ENCODE measurements at places on chromosomes 11 and 22.
A peak's percentile ranks its signal among the peaks of the same experiment; 100 is the strongest.

DNA sequence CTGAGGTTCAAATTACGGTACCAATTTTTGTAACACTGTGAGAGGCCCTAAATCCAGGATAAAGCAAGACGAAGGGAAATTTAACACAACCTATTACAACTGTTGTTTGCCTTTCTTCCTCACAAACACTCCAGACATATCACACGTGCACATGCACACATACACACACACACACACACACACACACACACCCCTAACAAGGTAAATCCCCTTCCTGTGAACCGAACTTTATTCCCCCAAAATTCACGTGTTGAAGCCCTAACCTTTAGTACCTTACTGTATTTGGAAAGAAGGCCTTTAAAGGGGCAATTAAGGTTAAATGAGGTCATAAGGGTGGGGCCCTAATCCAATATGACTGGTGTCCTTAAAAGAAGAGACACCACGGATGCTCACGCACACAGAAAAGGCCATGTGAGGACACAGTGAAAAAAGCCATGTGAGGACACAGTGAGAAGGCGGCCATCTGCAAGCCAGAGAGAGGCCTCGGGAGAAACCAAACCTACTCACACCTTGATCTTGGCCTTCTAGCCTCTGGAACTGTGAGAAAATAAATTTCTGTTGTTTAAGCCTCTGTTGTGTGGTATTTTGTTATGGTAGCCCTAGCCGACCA lies 1.8 kb downstream of the SERGEF start:
- no peak for DNase-seq

DNA sequence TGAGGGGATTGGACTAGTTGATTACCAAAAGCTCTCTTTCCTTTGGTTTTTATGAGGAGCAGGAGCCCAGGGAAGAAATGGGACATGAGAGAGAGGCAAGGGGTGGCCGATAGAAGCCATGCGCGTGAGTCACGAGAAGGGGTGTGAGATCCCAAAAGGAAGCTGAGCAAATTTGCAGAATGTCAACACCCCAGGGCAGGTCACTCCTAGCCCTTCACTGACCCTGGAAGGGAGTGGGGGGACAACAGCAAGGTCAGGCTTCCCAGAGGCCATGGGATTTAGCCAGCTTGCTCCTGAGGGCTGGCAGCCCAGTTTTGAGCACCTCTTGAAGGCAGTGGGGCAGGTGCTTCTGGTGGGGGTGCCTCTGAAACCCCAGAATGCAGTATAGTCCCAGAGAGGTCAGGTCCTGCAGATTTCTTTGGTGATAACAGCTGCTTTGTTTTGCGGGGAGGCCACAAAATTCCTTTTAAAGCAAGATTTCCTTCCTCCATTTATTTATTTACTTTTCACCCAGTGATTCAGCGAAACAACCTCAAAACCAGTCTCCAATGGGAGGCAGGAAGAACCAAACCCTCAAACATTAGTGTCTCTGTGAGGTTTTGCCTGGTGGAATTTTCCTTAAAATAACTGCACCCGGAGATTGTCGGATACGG lies 40.1 kb upstream of the TIMP3 start:
- no peak for DNase-seq

GRCh38 chr11:10602366-10602765 lies 33.9 kb upstream of the LYVE1 start:
- DNase-seq: no peak

DNA sequence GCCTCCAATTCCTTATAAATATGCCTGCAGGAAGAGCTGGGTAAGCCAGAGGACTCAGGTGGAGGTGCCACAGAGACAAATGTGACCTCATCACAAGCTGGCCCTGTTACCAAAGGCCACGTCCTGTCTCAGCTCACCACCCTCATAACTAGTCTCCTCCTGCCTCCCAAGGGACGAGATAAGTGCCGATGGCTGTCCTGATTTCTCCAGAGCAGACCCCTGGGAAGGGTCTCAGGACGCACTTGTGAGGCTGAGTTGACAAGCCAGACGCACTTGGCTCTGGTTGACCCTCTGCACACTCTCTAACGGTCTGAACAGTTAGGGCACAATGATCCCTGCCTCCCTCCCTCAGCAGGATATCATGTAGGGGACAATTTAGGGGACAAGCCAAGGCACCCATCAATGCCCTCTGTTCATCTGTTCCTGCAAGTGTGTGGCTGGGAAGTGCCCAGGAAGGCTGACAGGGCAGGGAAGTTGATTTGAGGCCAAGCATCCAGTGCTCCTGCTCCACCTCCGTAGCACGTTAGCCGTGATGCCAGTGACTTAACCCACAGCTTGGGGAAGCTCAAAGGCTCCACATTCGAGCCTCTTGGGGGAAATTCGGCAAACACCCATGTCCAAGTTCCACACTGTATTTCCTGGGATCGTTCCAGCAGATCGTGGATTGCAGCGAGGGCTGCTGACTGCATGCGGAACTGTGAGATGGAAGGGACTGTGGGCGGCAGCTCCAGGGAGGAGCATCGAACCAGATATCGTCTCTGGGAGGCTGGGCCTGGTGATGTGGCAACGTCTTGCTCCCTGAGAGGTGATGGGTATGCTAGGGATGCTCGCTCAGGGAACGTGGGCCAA lies 2.8 kb downstream of the SMIM38 start:
- no peak for DNase-seq

GRCh38 chr11:36254713-36255112 lies 34.5 kb downstream of the COMMD9 start:
- no peak for DNase-seq

DNA sequence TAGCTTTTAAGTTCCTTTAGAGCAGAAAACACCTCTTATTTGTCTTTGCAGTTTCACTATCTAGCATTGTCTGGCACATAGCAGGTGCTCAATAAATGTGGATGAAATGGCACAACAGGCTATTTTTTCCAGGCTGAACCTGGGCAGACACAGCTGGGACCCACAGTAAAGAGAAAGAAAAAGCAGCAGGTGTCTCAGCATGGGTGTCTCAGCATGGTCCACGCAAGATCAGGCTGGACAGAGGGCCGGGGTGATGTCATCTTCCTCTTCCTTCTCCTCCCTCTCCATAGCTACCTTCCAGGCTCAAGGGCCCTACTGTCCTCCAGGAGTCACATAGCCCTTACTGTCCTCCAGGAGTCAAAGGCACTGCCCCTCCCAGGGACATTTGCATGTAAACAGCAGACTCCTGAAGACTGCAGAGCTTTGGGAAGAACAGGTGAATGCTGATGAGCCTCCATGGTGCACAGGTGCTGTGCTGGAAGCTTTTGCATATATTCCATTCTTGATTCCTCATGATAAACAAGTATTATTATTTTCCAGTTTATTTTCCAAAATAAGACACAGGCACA lies 65.2 kb downstream of the DSCAML1 start:
- no peak for DNase-seq

DNA sequence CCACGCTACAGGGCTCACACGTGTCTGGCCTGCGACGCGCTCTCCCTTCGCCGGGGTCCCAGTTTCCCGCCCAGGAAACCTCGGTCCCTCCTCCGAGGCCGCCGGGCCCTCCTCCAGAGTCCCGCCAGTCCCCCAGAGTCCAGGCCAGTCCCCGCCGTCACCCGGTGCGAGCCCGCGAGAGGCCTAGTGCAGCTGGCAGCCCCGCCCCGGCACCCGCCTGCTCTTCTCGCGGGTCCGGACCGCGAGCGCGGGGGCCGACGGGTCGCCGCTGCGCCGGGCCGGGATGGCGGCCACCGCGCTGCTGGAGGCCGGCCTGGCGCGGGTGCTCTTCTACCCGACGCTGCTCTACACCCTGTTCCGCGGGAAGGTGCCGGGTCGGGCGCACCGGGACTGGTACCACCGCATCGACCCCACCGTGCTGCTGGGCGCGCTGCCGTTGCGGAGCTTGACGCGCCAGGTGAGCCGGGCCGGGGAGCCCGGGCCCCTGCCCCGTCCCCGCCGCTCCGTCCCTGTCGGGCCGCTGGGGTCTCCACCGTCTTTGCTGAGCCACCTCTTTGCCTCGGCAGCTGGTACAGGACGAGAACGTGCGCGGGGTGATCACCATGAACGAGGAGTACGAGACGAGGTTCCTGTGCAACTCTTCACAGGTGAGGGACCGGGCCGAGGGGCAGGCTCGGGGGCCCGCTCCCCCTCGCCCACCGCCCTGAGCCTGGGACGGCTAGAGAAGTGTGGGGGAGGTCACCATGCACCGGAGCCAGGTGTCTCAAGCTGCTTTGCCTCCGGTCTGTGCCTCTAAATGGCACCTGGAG lies at the start of gene PTPMT1:
Gene PTPMT1, plus strand, starts transcription at position 260 of the 809 bp plus-strand sequence. Its CDS starts 24 bp downstream, at position 284.
- DNase-seq: peak; percentile 63

DNA sequence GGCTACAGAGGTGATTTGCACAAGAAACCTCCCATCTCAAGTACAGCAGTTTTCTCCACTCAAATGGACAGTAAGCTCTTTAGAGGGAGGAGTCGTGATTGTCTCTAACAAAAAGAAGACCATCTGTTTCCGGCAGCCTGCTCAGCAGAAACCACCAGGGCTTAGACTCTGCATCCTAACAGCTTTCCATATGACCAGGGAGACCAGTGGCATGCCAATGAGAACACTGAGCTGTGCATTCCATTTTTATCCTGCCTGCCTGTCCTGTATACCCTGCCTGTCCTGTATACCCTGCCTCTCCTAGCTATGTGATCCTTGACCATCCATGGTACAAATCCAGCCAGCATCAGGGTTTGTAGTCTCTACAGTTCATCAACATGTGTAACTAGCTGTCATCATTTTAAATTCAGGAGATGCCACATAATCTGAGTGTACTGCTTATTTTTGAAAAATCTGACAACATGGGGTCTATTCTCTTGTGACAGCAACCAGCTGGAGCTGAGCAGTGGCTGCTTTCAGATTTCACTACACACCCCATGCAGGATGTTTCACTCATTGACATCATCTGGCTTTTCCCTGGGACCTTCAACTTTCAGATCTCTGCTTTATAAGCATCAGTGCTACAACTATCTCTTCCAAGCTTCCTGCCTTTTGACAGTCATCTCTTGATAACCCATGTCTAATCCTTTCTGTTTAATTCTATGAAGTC lies 50.5 kb upstream of the POU2AF2 start:
- DNase-seq: no peak

GRCh38 chr11:110092111-110092514 lies 1.1 kb upstream of the ZC3H12C start:
- DNase-seq: no peak

GRCh38 chr11:116472651-116473050 lies 300.1 kb downstream of the BUD13 start:
- DNase-seq: no peak

GRCh38 chr22:44130076-44130711 lies 50.5 kb upstream of the PARVG start:
- DNase-seq: no peak

- no peak for DNase-seq
Observed at GRCh38 chr22:46953968-46954765, 191.7 kb downstream of the TBC1D22A start.

- DNase-seq: no peak
Observed at GRCh38 chr11:65871811-65872548, 620 bp downstream of the EFEMP2 start.

DNA sequence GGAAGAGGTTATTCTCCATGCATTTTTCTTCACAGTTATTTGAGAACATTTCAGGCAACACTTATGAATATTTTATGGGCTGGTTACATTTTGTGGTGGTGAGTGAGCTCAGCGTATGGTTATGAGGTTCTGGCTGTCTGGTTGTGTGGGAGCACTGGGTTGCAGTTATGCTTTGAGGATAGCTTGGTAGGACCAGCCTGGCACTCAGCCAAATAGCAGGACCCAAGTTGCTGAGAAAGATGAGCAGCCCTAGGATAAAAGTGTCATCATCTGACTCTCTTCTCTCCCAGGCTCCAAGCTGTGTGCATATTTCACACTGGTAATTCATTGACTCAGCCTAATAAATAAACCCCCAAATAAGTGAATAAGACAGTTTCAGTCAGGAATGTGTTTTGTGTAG lies 8.1 kb upstream of the SRSF8 start:
- DNase-seq: no peak

GRCh38 chr11:17985517-17985916 lies 27.3 kb downstream of the SERGEF start:
- DNase-seq: no peak

DNA sequence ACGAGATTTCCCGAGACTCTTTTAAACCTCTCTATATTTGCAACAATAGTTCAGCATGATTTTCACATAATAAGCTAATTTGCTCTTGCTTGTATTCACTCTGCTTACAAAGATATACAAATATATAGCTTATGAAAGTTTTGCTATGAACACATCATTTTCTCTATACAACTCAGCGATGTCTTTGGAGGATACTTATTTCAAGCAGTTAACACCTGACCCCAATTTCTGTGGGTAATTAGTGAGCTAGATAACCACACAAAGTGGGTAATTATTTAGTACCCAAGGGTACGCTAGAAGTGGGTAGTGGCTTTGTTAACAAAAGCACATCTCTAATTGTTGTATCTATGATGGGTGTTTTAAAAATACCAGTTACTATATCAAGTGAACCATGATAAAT lies 12.3 kb downstream of the BLID start:
- no peak for DNase-seq

DNA sequence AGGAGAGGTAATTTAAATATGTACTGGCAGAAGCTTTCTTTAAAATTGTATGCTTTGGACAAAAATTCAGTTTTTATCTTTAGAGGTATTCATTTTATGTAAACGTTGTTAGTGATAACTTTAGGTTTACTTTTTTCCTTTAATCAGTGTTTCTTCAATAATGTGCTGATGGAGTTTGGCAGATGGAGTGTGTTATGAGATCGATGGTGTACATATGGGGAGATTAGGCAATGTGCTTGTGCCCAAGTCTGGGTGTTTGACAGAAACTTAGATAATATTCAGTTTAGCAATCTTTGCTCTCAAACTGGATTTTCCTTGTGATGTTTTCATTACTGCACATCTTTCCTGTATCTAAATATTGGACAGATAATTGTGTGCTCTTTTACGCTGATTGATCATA lies 425.4 kb downstream of the JRKL start:
- no peak for DNase-seq

DNA sequence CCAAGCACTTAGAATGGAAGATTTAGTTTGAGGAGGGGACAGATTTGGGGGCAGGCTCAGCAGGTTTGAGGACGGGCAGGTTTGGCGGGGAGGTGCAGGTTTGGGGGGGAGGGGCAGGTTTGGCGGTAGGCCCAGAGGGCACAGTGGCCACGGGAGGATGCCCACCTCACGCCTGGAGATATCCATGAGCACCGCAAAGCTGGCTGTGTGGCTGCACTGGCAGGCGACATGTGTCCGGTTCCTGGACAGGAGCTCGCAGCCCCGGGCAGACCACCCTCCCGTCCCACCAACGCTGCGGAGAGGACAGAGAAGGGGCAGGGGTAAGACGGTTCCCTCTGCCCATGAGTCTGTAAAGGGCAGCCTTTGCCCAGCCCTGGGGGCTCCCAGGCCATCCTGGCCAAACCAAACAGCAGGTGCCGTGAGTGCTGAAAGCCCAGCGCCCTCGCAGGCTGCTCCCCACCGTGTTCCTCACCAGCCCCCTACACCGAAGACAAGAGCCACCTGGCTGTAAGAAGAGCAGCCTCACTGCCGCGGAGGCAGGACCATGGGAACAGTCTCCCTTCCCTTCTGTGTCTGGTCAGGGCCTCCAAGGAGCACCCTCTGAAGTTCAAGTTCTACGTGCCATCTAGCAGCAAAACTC lies 43.0 kb downstream of the TRMU start:
- no peak for DNase-seq

- peak; percentile 33 for DNase-seq
Observed at GRCh38 chr22:22235558-22235957, 9.0 kb upstream of the VPREB1 start.
